ENCODE measurements at places on chromosomes 6 and 20. TPM values are rescaled to one million over a fixed set of nuclear protein-coding genes. Genes with fewer than 3 reads are reported as not detected.

CLPSL2 gene
- total RNA-seq: 0.53 TPM

C20orf141 gene
- 0.49 TPM for total RNA-seq

FAM83C gene
- total RNA-seq: 0.14 TPM

RIPOR2 gene
- total RNA-seq: 0.73 TPM

TMEM63B gene
- total RNA-seq: 14.1 TPM

HTR1B gene
- total RNA-seq: 0.22 TPM

NR2E1 gene
- 0.05 TPM for total RNA-seq

ADRM1 gene
- 164 TPM for total RNA-seq

ABHD16B gene
- not detected for total RNA-seq

PSORS1C2 gene
- total RNA-seq: not detected

GSS gene
- 55.4 TPM for total RNA-seq

TBXT gene
- not detected for total RNA-seq

SLC4A11 gene
- 13.0 TPM for total RNA-seq

TCP11 gene
- not detected for total RNA-seq

SGK2 gene
- 6.4 TPM for total RNA-seq

RBM39 gene
- total RNA-seq: 197 TPM

LRRC1 gene
- 6.1 TPM for total RNA-seq

E2F3 gene
- total RNA-seq: 10.4 TPM

SLC32A1 gene
- total RNA-seq: not detected

HCRTR2 gene
- not detected for total RNA-seq

CCM2L gene
- total RNA-seq: 0.45 TPM

BHLHE23 gene
- total RNA-seq: not detected

OR12D3 gene
- total RNA-seq: not detected

ESR1 gene
- not detected for total RNA-seq

GTF2H4 gene
- 21.6 TPM for total RNA-seq

FILIP1 gene
- 0.28 TPM for total RNA-seq

CST3 gene
- total RNA-seq: 436 TPM

GPSM3 gene
- total RNA-seq: 0.40 TPM

PTCRA gene
- not detected for total RNA-seq

BMP5 gene
- not detected for total RNA-seq

CTSZ gene
- 187 TPM for total RNA-seq

ADGRF4 gene
- total RNA-seq: 18.7 TPM

PHF3 gene
- total RNA-seq: 8.5 TPM

MAK gene
- total RNA-seq: 0.11 TPM

ZNF311 gene
- total RNA-seq: 0.12 TPM

OR2H2 gene
- total RNA-seq: not detected

DEFB124 gene
- 0.42 TPM for total RNA-seq

SLC22A1 gene
- total RNA-seq: 2.0 TPM

RUNX2 gene
- total RNA-seq: 1.4 TPM

RAET1L gene
- 0.34 TPM for total RNA-seq

MTCH1 gene
- total RNA-seq: 116 TPM

KCNG1 gene
- total RNA-seq: 35.1 TPM

PPP1R3G gene
- 2.6 TPM for total RNA-seq

POU5F1 gene
- 11.2 TPM for total RNA-seq

ULBP3 gene
- 3.9 TPM for total RNA-seq

WASF1 gene
- 11.6 TPM for total RNA-seq

PTP4A1 gene
- total RNA-seq: 80.0 TPM

WFDC10B gene
- not detected for total RNA-seq

STK4 gene
- 14.1 TPM for total RNA-seq

CALHM5 gene
- total RNA-seq: 0.09 TPM

C6orf141 gene
- total RNA-seq: 8.7 TPM

KCNQ5 gene
- 1.3 TPM for total RNA-seq

TMEM242 gene
- total RNA-seq: 6.2 TPM

HLA-DQA1 gene
- total RNA-seq: not detected

RSPH9 gene
- 0.16 TPM for total RNA-seq

LYRM4 gene
- total RNA-seq: 36.2 TPM
